ENCODE measurements at places on chromosomes 5 and 9. TPM values are rescaled to one million over a fixed set of nuclear protein-coding genes. Genes with fewer than 3 reads are reported as not detected.
A peak's percentile ranks its signal among the peaks of the same experiment; 100 is the strongest.

GRCh38 chr5:155389498-155389897 lies 375.9 kb downstream of the KIF4B start:
- no peak for DNase-seq

DNA sequence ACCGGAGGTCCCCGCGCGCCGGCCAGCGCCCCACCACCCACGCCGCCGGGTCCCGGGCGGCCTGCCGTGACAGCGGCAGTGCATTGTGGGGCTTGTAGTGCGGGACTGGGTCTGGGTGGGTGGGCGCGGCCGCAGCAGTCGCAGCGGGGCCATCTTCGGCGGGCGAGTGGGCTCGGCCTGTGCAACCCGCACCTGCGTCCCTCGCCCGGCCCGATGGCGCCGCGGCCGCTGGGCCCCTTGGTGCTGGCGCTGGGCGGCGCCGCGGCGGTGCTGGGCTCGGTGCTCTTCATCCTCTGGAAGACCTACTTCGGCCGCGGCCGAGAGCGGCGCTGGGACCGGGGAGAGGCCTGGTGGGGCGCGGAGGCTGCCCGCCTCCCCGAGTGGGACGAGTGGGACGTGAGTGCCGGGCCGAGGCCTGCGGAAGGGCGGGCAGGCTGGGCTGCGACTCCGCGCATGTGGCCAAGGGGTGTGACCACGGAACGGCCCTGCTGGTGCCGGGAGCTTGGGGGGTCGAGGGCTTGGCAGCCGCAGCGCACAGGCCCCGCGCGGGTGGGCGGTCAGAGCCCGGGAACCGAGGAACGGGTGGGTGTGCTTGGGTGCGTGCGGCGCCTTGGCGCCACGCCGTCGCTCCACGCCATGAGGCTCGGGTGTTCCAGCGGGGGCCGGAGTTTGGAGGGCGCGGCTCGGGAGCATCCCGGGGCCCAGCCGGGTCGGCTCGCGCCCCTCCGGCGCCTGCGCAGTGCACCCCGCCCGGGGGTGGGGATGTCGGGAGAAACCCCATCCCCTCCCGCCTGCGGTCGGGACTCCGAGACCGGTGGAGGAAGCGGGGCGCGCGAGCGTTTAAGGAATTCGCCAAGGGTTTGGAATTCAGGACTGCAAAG lies at the start of gene ARL10:
TSS of gene ARL10 (plus strand) at position 137 of the 881 bp plus-strand sequence. CDS start at position 214, 77 bp downstream.
- DNase-seq = no peak

OR1B1 gene
- total RNA-seq = 0.39 TPM

DNA sequence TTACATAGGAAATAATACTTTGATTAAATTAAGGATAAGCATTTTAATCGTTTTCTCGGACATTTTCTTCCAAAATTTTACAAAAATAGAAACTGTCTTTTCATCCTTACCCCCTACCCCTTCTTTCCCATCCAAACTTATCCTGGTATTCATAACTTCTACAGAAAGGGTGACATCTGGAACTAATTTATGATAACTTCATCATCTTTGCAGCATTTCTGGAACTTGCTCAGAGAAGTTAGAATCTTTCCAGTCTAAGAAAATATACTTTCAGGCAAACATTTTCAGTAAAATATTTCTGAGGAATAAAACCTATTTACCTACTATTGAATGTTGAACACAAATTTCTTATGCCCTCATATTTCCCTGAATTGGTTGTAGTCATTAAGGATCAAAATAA lies 309.0 kb downstream of the MAN2A1 start:
- DNase-seq = no peak

GRCh38 chr9:600006-600405 lies 241.5 kb upstream of the DMRT1 start:
- no peak for DNase-seq

- no peak for DNase-seq
These were observed 60.9 kb downstream of the ANKRD55 start for GRCh38 chr5:56172241-56172640.

GRCh38 chr5:109467058-109467457 lies 57.3 kb upstream of the PJA2 start:
- DNase-seq = no peak

SPACA9 gene
- total RNA-seq = 5.4 TPM

DNA sequence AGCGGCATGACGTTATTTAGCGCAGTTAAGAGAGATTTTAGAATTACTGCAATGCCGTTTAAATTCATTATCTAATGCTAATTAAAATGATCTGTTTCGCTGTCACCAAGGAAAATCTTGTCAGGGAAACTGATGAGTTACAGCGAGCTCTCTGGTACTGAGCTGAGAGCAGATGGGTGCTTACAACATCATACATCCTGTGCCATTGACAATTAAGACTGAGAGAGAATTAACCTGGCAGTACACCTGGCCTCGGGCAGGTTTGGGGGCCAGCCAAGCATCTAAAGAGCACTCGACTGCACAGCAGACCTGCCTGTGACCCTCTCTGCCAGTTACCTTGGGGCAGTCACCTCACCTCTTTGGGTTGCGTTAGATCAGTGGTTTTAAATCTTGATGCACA lies 55.0 kb downstream of the PUM3 start:
- DNase-seq = no peak

GRCh38 chr5:133607451-133607850 lies 4.9 kb downstream of the FSTL4 start:
- no peak for DNase-seq

GAS1 gene
- total RNA-seq = 11.6 TPM

DNA sequence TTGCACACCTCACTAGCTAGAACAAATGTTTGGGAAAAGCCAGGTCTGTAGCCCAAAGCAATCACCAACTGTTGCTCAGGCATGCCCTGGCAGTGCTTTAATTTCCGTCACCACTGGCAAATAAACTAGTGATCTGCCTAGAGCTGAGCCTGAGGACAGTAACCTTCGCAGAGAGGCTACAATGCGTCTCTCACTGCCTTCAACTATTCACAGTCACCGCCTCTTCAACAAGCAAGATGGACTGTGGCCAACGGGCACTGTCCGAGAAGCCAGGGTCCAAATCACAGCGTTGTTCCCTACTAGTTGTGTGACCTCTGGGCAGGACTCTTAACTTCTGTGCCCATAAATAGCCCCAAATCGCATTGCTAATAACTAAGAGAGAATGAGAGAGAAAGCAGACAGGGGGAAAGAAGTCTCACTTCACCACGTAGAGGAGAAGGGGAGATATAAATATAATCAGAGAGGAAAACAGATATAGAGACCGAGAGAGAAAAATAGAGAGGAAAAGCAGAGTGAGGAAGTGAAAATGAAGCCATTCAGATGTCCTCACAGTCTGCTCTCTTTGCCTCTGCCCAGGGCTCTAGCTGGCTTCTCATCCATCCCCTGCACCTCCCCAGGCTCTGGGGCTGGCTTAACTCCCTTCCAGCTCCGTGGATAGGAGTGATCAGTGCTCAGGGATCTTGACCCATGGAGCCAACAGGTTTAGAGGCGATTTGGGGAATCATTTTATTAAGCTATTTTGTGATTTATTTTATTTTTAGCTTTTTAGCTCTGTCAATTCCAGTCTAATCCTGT lies 157.9 kb downstream of the ZDHHC21 start:
- DNase-seq = no peak

DNA sequence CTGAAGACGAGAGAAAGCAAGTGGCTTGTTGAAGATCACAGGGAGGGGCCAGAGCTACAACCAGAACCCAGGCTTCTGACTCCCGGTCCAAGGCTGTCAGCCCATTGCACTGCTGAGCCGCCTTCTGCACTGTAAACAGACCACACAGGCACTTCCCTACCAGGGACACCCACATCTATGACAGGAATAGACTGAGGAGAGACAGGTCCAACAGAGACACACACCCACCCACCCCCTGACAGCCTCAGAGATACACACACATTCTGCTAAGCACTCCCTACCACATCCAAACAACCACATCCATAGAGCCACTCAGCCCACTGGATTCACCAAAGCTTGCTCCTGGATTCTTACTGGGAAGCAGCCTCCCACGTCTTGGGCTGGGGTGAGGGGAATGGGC lies 23.0 kb upstream of the MYORG start:
- DNase-seq = no peak

IFNA2 gene
- total RNA-seq = not detected

GRCh38 chr9:15373881-15374280 lies 48.8 kb upstream of the SNAPC3 start:
- DNase-seq = no peak

OR2K2 gene
- total RNA-seq = not detected

GRCh38 chr9:104232781-104233341 lies 138.8 kb downstream of the SMC2 start:
- DNase-seq = no peak

TICAM2 gene
- total RNA-seq = 2.8 TPM

EGFL7 gene
- total RNA-seq = 109 TPM

SGCD gene
- total RNA-seq = 2.8 TPM

- DNase-seq = no peak
These were observed 2.7 kb upstream of the RAPGEF6 start for GRCh38 chr5:131637694-131638093.

CD14 gene
- total RNA-seq = 17.3 TPM

DNA sequence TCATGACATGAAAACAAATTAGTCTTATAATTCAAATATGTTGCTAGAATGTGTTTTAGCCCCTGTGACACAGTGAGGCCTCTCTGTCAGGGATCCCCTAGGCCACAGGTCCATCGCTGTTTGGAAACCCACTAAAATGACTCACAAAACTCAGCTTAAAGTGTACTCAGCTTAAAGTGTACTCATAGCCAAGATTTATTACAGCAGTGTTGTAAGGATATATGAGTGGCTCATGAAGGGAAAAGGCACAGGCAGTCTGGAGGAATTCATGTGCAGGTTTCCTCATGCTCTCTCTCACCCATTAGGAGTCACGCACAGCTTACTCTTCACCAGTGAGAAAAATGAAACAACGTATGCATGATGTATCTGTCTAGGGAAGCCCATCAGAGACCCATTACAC lies 24.4 kb upstream of the TGFBI start:
- DNase-seq = no peak

DNA sequence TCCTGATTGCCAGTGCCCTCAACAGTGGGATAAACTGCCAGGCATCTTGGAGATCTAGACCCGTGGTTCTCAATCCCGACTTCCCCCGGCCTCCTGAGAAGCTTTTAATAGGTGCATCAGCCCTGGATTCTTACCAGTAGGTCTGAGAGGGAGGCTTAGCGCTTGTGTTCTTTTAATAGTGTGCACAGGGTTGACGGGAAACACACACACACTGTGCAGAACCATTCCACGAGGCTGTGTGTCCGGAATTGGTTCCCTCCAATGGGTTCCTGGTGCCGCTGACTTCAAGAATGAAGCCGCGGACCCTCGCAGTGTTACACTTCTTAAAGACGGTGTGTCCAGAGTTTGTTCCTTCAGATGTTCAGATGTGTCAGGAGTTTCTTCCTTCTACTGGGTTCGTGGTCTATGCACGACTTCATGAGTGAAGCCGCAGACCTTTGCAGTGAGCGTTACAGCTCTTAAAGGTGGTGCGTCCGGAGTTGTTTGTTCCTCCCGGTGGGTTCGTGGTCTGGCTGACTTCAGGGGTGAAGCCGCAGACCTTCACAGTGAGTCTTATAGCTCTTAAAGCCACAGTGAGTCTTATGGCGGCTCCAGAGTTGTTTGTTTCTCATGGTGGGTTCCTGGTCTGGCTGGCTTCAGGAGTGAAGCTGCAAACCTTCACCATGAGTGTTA lies 46.6 kb upstream of the PRSS3 start:
- no peak for DNase-seq

GRCh38 chr9:74711341-74711740 lies 176.4 kb downstream of the TRPM6 start:
- no peak for DNase-seq

SLC36A1 gene
- total RNA-seq = 14.4 TPM

GRCh38 chr5:43105369-43106289 lies 15.1 kb upstream of the ZNF131 start:
- peak; percentile 93 for DNase-seq

GRCh38 chr9:33684831-33685230 lies 110.5 kb upstream of the PRSS3 start:
- DNase-seq = no peak

SOX30 gene
- total RNA-seq = 0.52 TPM

TNFSF8 gene
- 1.5 TPM for total RNA-seq

DNA sequence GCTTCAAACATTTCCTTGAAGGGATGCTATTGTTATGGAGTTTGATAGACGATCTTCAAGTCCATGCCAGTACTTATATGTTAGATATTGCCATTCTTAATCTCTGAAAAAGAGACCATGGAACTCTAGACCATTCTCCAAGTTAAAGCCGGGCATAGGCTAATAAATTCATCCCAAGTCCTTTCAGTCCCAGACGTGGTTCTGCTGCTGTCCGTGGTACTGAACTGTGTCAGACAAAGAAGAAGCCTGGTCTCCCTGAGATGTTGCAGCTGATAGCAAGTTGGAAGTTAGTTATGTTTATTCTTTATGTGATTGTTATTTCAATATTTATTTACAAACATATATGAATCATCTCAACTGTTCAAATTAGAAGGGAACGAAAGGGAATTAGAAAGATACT lies 158.7 kb downstream of the NMUR2 start:
- no peak for DNase-seq

GRCh38 chr5:118270526-118270925 lies 717.8 kb downstream of the DTWD2 start:
- no peak for DNase-seq

- no peak for DNase-seq
These were observed 21.0 kb upstream of the SMARCA2 start for GRCh38 chr9:1994180-1994579.

Data from ureter (tissue), 1 donor.